Bladder microvascular endothelial cell (primary cell): ENCODE measurements at places on chromosomes 4 and X. TPM values are rescaled to one million over a fixed set of nuclear protein-coding genes. Genes with fewer than 3 reads are reported as not detected.

N4BP2 gene
- total RNA-seq: 3.1 and 7.5 TPM in 2 replicates

STK26 gene
- 1.4 and 2.8 TPM in 2 replicates for total RNA-seq

RBMXL3 gene
- total RNA-seq: not detected in 2 replicates

EMCN gene
- total RNA-seq: 62.5 and 131 TPM in 2 replicates

HSFX3 gene
- total RNA-seq: not detected in 2 replicates

GABRB1 gene
- not detected in 2 replicates for total RNA-seq

SAGE1 gene
- not detected in 2 replicates for total RNA-seq

ZNF718 gene
- total RNA-seq: 4.9 and 9.6 TPM in 2 replicates

IGFBP7 gene
- total RNA-seq: 663 and 1,922 TPM in 2 replicates

TMSB15B gene
- 1.9 and 5.7 TPM in 2 replicates for total RNA-seq

ASB5 gene
- total RNA-seq: not detected in 2 replicates

PDGFRA gene
- 0.76 and 0.81 TPM in 2 replicates for total RNA-seq

GSX2 gene
- not detected in 2 replicates for total RNA-seq
